Jurkat, Clone E6-1 (cell line): ENCODE measurements at places on chromosomes 12 and 14.

DNA sequence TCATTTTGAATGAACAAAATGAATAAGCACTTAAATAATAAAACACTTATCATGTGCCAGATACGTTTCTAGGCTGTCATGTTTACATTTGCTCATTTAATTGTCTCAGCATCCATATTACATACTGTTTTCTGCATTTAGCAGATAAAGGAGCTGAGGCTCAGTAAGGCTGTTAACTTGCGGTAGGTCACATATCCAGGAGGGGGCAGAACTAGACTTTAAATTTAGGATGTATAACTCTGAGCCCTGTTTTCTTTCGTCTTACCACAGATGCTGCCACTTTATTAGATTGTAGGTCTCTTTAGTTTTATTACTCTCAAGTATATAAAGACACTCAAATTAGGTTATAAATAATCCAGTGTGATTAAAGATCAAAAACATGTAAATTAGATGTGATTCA lies 17.7 kb downstream of the IRAK4 start:
- DNase-seq = no peak

- DNase-seq = no peak
These were observed 175.1 kb downstream of the NRXN3 start for GRCh38 chr14:78345131-78345744.

DNA sequence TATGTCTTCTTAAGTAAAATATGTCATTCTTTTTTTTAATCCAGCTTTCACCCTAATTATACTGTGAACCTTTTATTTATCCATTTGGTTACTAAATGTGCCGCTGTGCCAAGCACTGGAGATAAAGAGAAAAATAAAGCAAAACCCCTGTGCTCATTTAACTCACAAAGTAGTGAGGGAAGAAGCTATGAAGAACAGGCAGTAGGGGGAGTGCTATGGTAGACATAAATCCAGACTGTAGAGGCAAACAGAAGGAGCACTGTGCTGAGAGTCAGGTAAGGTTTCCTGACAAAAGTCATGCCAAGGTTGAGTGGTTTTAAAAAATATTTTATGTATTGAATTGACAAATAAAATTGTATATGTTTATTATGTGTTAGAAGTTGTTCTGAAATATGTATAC lies 188.5 kb upstream of the SYT10 start:
- DNase-seq = no peak

GRCh38 chr14:99789581-99789980 lies 3.6 kb upstream of the EML1 start:
- DNase-seq = no peak

DNA sequence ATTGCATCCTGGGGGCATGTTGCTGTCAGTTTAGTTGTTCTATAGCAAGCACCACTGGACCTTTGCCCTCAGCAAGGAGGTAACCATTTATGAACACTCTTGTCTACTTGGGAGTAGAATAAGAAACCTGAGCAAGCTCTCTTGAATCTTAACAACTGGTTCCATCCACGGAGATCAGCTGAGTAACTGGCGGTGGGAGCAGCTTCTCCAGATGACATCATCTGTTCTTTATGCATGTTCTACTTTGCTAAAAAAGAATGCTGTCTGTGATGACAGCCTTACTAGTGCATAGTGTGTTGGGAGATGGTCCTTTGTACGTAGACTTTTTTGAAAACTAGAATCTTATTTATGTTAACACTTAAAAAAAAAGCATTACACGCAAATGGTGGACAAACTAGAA lies 17.7 kb downstream of the SLC4A8 start:
- DNase-seq = no peak

GRCh38 chr12:97481428-97481827 lies 18.8 kb downstream of the RMST start:
- DNase-seq = no peak

DNA sequence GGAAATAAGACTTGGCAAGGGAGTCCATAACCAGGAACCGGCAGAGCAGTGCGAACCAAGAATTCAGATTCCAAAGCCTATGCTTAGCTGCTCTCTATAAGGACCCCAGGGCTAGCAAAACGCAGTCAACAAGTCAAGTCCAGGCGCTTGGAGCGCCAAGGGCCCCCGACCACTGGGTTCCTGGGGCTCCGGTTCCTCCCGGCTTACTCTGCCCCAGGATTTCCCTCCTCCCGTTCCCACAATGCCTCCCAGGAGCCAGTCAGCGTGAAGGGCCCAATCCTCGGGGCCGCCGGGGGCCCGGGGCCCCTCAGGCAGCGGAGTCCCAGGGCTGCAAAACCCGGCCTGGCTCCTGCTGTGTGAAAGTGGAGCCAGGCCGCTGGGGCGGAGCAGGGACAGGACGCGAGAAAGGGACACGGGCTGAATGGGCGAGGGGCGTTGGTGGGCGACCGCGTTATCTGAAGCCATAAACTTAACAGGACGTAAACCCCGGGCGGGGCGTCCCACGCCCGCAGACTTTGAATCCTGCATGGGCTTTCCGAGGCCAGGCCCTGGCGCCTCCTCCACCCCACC lies 1.5 kb downstream of the KRT8 start:
- DNase-seq = no peak

DNA sequence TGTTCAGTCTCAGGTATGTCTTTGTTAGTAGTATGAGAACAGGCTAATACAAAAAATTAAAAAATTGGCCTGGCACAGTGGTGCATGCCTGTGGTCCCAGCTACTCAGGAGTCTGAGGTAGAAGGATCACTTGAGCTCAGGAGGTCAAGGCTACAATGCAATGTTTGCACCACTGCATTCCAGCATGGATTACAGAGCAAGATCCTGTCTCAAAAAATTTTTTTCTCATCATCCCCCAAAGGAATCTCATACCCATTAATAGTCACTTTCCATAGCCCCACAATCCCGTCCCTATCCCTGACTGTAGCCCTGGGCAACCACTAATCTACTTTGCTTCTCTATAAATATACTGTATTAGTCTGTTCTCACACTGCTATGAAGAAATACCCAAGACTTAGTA lies 57.8 kb downstream of the TTC8 start:
- DNase-seq = no peak

GRCh38 chr14:103353362-103353761 lies 19.3 kb downstream of the EIF5 start:
- DNase-seq = no peak

DNA sequence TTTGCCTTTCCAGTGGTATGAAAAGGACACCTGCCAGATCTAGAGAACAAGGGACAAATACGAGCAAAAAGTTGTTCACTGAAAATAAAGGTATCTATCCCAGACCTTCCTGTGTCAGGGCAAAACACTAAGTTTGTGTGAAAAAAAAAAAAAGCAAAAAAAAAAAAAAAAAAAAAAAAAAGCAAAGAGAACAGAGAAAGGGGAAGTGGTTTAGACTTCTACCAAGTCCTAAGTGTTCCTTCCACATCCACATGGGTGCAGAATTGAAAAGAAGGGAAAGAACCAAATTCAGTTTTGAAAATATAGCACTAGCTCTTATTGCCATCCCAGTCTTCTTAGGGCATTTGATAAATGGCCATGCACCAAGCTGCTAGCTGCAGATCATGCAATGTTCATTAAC lies 41.7 kb downstream of the ZCRB1 start:
- DNase-seq = no peak

DNA sequence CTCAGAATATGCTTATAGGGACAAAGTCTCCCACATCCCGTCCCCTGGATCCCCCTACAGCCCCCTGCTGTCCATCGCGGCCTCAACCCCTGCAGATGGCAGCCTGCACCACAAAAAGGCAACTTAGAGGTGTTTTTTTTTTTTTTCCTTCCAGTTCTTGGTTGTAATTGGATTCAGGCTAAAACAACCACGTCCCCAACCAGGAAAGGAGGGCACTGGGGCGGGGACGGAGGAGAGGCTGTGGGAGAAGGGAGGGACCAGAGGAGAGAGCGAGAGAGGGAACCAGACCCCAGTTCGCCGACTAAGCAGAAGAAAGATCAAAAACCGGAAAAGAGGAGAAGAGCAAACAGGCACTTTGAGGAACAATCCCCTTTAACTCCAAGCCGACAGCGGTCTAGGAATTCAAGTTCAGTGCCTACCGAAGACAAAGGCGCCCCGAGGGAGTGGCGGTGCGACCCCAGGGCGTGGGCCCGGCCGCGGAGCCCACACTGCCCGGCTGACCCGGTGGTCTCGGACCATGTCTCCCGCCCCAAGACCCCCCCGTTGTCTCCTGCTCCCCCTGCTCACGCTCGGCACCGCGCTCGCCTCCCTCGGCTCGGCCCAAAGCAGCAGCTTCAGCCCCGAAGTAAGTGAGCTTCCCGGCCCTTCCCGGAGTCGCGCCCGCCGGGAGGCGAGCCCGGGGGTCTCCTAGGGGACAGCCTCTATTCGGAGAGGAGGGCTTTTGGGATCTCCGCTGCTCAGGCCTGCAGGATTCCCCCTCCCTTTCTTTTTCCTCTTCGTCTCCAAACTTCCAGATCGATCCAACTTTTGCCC lies at the start of gene MMP14:
MMP14 (plus strand) TSS at position 285 of the 813 bp plus-strand sequence; CDS start at position 518, 233 bp downstream.
- DNase-seq = no peak

DNA sequence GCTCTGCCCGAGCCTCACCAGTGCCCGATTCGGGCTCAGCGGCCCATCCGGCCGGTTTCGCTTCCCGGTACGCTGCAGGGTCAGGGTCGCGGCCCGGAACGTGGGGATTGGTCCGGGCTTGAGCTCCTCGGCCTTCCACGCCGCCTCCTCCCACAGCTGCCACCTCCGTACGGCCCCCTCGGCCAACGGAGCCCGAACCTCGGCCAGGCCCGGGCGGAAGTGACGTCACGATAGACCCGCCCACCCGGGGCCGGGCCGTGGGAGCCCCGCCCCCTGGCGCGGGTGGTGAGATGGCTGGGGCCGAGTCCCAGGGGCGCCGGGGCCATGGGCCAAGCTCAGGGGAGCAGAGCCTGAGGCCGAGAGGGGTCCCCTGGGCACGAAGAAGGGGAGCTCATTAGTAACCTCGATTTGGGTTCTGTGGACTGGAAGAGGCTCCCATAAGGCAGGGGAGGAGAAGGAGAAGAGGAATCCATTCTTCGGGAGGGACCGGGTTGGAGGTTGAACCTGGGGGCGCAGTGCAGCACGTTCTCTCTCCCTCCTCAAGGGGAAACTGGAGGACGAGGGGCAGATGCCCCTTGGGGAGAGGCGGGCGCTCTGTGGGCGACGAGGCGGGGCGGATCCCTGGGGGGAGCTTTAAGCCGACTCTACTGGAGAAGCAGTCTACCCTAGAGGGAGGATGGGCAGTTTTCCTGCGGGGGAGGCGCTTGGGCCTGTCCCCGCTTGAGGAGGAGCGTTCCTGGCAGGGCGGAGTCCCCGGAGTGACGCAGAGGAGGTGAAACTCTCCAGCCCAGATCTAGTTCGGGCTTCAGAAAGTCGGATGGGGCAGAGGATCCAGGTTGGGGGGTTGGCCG lies at the start of gene MLF2:
MLF2 (minus strand) TSS at position 221 of the 851 bp plus-strand sequence. CDS start 807 bp downstream, outside the sequence.
- peak; percentile 94 for DNase-seq

DNA sequence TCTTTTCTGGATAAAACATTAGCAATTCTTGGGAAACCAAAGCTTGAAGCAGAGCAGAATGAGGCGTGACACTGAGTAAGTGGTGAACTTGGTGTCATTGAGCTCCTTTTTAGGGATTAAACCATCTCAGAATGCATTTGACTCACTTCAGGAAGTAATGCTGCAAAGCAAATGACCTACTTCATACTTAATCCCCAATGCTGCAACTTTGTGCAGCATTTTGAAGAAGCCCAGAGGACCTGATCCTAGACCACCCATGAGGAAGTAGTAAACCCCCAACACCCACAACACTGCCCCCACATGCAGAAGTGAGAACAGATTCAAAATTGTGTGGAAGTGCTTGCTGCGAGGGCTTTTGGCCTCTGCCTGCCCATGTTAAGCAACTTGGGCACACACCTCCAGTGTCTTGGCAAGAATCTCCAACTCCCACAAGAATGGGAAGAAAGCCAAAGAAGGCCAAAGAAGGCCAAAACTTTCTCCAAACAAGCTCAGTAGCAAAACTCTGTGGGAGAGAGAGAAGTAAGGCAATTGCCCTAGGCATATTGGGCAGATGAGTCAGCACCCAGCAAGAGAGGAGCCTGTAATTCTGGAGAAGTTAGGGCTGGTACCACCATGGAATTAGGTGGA lies 69.2 kb upstream of the ETV6 start:
- no peak for DNase-seq
